Stimulated activated CD8-positive, alpha-beta memory T cell treated with anti-CD3 and anti-CD28 coated beads, Interleukin-7, amount 100 ng/mL, for 1 hour (primary cell): ENCODE measurements at places on chromosomes 11 and 22.

- DNase-seq = no peak
Observed at GRCh38 chr22:33923033-33923432, 2.8 kb upstream of the LARGE1 start.

DNA sequence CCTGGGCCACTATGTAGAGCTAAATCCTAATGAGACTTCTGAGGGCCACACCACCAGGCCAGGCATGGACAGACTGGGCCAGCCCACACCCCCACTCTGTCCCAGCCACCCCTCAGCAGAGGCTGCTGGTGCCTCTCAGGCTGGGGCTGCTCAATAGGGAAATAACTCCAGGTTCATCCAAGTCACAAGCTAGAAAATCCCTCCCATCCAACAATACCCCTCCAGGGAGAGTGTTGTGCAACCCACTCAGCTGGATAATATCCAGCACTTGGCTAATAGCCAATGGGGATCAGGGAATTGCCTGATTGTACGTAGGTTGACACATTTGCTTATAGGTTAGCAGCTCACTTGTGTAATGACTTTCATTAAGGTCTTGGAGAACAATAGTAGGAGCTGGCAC lies 64.1 kb upstream of the WNT11 start:
- no peak for DNase-seq

GRCh38 chr11:19886498-19886897 lies 173.9 kb downstream of the NAV2 start:
- no peak for DNase-seq

DNA sequence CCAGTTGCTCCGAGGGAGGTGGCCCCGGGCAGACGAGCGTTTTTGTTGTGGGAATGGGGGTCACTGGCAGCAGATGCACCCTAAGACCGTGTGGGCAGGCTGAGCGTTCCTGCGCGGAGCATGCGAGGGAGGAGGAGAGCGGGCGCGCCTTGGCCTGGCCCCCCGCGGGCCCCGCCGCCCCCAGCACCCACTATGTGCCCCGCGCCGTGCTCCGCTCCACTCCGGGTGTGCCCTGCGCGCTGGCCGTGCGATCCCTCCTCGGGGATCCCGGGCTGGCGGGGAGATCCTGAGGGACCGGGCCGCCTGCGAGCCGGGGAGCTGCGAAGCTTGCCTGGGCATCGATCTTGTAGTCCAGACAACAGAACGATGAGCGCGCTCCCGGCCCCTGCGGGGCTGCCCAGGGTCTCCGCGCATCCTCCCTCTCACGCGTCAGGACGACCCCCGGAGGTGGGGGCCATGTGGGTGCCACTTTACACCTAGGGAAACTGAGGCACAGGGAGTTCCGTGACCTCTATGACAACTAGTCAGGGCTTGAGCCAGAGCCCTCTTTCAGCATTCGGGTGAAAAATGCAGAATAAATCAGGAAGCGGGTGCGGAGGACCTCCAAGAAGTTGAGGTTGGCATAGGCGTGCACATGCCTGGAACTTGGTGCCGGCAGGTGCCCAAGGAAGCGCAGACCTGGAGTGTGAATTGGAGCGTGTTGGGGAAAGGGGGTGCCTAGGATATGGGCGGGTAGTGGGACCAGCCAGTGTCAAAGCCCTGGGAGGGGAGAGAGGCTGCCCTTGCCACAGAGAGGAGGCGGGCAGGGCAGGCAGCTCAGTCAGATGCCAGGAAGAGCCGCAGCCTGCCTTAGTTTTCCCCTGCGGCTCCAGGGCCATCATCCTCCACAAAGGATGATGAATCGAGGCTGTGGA lies 1.3 kb upstream of the KMT5B start:
- no peak for DNase-seq

- no peak for DNase-seq
Observed at GRCh38 chr22:20532256-20532993, 25.0 kb downstream of the MED15 start.

- no peak for DNase-seq
Observed at GRCh38 chr11:113159988-113160807, 154.2 kb upstream of the TTC12 start.

GRCh38 chr22:19972251-19972650 lies 30.6 kb upstream of the TXNRD2 start:
- DNase-seq = no peak

DNA sequence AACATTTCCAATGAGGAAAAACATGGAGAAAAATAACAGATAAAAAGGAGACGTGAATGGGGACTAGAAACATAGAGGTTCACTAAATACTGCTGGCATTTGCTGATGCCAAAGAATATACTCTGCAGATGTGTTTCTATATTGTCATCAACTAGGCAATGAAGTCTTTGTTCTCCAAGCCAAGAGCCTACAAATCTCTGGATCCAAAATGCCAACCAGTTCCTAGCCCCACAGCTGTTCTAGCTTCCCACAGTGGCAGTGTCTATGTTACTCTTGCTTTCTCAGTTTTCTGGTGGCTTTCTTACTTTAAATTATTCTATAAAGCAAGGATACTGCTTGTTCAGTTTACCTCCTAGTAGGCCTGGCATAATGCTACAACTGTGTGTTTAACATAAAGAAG lies 977.9 kb upstream of the CCDC90B start:
- no peak for DNase-seq

DNA sequence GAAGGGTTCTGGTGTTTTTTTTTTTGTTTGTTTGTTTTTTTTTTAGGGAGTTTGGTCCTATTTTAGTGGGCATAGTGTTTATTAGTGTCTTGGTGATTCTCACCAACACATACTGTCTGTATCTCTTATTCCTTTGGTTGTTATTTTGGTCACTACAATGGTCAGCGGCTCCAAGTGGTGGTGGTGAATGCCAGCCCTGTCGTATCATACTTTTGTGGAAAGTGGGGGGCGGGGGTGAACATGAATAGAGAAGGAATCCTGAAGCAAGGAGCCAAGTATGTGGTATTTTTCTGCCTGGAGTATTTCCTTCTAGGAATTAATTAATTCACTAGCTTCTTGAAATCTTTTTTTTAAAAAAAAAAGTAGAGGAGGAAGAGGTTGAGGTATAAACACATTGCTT lies 79.6 kb downstream of the GRK3 start:
- DNase-seq = no peak

GRCh38 chr11:9849389-9849788 lies 185.5 kb downstream of the SWAP70 start:
- DNase-seq = no peak

DNA sequence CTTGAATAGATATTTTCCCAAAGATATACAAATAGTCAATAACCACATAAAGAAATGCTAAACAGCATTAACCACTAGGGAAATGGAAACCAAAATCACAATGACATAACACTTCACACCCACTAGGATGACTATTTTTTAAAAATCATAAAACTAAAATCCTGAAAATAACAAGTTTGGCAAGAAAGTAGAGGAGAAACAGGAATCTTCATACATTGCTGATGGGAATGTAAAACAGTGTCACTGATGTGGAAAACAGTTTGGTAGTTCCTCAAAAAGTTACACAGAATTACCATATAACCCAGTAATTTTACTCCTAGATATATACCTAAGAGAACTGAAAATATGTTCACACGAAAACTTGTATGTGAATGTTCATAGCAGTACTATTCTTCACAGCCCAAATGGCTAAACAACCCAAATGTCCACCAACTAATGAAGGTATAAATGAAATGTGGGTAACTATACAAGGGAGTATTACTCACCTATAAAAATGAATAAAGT lies 12.5 kb downstream of the PICALM start:
- no peak for DNase-seq

DNA sequence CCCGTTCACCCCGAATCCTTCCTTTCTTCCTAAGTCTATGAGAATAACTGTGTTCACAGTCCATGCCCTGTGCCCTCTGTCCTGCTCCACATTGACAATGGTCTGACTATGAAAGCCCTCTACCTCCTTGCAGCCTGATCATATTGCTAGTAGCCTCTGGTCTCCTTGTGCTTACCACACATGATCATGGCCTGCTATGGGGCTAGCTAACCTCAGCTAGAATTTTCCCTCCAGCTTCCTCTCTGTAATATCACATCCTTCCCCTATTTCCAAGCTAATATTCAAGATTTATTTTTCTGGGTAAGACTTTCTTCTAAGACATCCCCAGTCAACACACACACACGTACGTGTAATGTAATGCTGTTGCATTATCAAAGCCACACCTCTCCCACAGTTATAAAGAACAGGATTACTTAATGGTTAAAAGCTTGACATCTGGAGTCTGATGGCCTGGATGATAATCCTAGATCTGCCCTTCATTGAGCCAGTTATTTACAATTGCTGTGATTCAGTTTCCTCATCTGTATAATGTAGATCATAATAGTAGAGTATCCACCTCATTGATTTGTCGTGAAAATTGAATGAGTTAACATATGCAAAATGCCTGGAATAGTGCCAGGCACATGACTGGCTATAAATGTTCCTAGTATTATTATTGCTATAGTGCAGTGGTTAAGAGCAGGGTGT lies 214.4 kb upstream of the BLID start:
- no peak for DNase-seq

DNA sequence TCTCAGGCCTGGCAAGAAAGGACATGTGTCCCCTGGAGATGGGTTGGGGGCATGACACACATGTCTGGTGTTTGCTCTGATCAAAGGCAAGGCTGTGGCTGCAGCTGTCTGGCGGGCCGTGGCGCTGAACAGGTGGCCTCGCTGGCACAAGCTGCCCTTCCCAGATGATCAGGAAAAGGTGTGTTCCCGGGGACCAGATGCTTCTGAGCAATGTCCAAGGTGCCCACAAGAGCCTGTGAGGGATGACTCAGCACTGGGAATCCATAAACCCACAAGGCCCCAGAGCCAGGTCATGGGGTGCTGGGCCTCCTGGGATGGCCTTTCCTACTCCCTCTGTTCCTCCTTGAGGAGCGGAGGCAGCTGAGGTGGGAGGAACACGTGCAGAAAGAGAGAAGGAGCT lies 9.7 kb upstream of the LRP5 start:
- no peak for DNase-seq

DNA sequence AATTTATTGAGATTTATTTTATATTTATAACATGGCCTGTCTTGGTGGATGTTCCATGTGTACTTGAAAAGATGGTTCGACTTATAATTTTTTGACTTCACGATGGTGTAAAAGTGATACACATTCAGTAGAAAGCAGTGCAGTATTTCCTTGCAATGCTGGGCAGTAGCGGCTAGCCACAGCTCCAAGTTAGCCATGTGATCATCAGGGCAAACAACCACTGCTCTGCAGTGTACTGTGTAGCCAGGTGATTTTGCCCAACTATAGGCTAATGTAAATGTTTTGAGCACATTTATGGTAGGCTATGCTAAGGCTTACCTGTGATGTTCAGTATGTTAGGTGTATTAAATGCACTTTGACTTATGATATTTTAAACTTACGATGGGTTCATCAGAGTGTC lies 52.4 kb downstream of the PDHX start:
- no peak for DNase-seq

GRCh38 chr22:34297536-34298120 lies 377.4 kb upstream of the LARGE1 start:
- no peak for DNase-seq

DNA sequence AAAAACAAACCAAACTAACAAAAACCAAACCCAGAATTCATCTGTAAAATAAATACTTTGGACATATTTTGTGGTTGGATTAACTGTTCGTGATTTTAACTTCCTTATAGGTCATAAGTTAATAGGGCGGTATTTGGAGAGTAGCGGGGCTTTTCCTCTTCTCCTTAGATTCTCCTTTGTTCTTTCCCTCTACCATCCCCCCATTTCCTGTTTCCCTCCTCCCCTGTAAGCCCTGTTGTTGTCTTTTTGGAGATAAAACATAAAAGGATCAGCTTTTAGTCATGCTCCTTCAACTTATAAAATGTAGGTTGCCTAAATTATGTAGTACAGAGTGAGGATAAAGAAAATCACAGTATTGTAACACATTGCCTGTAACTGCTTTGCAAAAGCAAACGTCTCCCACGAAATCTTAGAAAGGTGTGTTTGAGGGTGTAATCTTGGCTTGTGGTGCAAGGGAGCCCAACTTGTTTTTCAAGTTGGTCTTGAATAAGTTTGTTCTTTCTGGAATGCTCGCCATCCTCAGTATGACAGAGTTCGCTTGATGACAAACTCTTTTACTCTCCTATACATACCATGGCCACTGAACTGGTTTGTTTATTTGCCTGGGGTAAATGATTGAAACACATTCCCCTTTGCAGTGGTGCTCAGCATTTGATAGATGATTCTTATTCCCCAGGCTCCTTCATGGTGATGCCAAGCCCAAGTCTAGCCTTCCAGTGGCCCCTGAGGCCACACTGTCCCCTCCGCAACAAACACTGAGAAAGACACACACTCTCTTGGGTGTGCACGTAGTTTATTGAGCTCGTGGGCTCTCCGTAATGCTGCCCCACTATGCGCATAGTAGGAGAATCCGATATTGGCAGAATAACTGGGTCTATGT lies 49.4 kb downstream of the TEAD1 start:
- DNase-seq = no peak

- no peak for DNase-seq
Observed at GRCh38 chr22:48084041-48084728, 1321.7 kb downstream of the TBC1D22A start.

GRCh38 chr11:72024069-72024754 lies 25.5 kb downstream of the IL18BP start:
- DNase-seq = no peak

DNA sequence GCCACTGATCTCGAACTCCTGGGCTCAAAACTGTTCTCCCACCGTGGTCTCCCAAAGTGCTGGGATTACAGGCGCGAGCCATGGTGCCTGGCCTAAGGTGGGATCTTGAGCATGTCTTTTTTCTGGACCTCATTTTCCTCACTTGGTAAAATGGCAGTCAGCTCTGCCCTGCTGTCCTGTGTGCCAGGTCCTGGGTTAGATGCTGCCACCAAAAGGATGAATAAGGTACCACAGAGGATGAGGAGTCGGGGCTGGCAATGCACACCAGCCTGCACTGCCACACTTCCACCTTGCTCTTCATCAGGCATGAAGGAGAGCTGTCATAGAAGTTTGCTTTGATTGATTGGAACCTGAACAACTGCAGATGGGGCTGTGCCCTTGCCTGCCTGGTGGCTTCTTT lies 32.3 kb downstream of the ACO2 start:
- no peak for DNase-seq

- DNase-seq = no peak
Observed at GRCh38 chr22:23357053-23357452, 176.7 kb downstream of the BCR start.

- no peak for DNase-seq
Observed at GRCh38 chr11:110891411-110891810, 179.2 kb upstream of the ARHGAP20 start.

DNA sequence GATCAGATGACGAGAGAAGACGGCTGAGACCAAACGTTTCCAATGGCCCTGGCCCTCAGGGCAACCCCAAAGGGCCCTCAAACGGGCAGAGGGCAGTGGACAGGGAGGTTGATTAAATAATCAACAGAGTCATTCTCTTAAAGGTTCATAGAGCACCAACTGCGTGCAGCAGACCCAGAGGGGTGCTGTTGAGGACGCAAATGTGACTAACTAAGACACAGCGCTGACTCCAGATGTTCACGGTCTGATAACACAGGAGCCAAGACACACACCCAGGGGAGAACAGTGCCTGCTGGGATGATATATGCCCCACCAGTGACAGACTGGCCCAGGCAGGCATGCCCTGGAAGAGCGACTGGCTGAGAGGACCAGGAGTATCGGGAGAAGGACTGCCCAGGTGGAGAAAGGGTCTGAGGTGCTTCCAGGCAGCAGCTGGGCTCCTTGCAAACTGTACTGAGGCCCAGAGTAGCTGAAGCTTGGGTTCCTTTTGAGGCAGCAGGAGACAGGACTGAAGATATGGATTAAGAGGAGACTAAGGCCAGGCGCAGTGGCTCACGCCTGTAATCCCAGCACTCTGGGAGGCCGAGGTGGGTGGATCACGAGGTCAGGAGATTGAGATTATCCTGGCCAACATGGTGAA lies 7.7 kb downstream of the VWCE start:
- no peak for DNase-seq

GRCh38 chr11:85042361-85042760 lies 584.8 kb downstream of the DLG2 start:
- no peak for DNase-seq
